Cardiac fibroblast (primary cell): ENCODE measurements at places on chromosomes 3 and 15.

DNA sequence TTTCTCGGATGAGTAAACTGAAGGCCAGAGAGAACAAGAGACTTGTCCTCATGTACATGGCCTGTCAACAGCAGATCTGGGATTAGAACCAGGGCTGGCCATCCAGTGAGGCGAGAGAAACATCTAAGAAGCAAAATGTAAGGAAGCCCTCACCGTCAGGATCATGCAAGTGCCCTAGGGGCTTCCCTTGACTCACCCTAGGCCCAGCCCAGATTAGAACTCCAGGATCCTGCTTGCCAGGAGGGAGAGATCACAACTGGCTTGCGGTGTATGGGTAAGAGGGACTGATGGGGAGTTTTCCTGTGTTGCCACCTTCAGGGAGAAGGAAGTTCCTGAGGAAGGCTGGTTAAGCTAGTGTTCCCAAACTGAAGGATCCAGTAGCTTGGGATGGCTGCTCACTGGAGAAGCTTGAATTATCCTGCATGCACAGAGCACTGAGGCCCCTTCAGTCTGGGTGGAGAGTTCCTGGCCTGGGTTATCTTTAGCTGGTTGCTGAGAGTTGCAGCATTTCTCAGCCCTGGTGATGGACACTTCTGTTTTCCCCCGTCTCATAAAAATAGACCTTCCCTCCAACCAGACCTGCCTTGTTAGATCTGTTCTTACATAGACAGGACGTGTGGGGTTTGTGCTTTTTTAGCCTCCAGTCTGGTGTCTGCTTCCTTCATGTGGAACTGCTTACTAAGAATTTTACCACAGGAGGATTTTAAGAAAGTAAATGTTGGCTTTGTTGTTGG, 28.2 kb upstream of the XIRP1 start:
- DNase-seq: no peak

- DNase-seq: no peak
Observed at GRCh38 chr3:159748425-159748824, 240.2 kb upstream of the IL12A start.

- DNase-seq: no peak
Observed at GRCh38 chr3:64463981-64464380, 223.8 kb downstream of the ADAMTS9 start.

DNA sequence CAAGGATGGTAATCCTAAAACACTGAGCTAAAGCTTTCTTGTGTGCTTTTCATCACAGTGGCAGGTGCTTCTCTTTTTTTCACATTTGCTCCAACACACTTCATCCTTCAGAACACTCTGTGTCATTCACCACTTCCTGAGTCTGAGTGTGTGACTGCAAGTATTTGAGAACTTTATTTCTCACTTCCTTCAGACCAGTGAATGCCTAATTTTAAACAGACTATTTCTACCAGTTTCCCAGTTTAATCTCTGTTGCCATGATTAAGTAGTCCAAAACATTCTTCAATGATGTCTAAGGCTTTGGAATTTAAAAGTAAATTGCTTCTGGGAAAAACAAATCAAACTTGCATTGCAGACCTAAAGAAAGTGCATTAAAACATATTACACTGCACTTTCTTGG, 541.2 kb downstream of the RBMS3 start:
- peak; percentile 33 for DNase-seq

- peak; percentile 88 for DNase-seq
Observed at GRCh38 chr3:66276705-66277274, 56.0 kb downstream of the SLC25A26 start.

DNA sequence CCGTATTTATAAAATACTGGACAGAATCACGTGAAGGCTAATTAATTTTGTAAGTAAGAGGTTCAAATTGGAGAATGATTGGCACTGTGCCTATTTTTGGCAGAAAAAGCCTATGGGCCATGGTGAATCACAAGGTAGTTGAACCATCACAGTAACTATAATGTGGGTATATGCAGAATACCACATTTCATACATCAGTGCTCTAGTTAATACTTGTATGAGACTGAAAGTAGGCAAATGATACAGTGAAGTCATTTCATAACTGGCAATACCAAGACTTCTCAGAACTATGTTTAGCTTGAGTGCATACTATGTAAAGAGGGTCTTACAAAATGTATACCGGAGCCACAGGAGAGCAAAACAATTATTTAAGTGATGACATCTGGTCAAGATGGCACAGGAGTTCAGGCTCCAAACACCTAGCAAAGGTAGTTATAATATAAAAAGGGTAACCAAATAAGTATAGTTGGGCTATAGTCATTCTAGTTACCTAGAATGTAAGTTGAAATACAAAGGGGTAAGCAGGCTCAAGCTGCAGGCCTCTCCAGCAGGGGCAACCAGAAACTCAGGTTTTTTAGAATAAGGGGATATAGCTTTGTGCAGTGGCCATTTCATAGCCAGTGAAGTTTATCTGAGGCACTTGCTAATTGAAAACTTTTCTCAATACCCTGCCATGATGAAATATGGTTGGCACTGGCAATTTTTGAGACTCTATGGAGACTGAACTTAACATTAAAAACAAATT, 19.1 kb downstream of the GPR160 start:
- no peak for DNase-seq

GRCh38 chr15:99438224-99438585, 127.6 kb upstream of the MEF2A start:
- DNase-seq: no peak

DNA sequence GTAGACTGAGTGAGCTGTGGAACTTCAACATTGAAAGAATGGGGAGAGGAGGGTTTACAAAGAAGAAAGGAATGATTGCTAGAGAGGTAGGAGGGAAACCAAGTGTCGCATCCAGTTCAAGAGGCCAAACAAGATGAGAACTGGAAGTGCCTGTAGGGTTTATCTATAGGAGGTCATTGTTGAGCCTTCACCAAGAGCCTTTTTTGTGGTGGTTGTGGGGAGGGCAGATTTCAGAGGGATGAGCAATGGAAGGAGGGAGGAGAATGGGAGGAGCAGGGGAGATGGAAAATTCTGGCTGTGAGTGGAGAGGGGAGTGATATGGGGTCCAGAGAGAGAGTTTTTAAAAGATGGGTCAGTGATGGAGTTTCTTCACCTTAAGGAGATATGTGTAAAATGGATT, 8.5 kb downstream of the PDIA5 start:
- no peak for DNase-seq

GRCh38 chr15:98980899-98981228, 26.7 kb downstream of the PGPEP1L start:
- DNase-seq: no peak

DNA sequence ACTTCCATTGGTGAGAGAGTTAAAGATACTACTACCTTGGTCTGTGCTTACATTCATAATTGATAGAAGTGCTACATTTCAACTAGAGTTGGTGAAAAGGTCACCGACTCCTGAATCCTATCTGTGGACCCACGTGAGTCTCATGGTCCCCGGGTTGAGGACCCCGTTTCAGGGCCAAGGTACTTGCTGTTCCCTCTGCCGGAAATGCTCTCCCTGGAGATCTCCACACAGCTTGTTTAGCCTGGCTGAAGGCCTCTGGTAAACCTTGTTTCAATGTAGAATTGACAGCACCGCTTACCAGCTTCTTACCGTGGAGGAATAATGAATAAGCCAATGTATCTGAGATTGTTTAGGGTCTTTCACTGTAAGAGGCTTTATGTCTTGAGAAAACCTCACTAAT, 226.0 kb upstream of the GOLGA6L4 start:
- no peak for DNase-seq

GRCh38 chr15:80450811-80451321, 46.7 kb downstream of the ARNT2 start:
- DNase-seq: no peak

GRCh38 chr3:187025656-187026316, 95.5 kb downstream of the ST6GAL1 start:
- no peak for DNase-seq

DNA sequence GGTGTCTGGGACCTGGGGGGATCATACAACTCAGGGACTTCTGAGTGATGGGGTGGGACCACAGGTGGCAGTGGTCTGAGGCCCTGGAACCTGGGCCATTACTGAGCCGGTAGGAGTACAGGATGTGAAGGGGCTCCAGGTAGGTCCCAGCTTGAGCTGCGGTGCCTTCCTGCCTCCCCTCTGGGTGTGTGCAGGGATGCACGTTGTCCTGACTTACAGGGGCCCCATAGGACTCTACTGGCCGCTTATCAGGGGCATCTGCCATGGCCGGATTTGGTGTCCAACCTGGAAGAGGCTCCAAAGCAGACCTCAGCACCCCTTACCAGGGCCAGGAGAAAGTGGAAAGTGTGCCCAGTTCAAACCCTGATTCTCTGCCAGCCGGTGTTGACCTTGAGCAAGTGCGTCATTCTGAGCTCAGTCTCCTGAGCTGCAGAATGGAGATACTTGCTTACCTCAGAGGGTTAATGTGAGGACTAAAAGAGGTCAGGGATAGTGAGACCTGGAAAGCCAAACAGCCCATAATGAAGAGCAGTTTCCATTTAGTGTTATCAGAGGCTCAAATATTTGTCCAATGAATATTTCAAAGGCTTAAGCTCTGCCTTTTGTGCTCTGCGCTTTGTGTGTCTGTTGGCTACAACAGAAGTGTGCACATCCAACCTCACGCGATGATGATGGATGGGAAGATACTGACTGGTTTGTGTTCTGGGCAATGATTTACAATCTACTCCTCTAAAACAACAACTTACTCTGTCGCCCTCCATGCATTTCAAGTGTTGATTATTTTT, 35.4 kb upstream of the ESYT3 start:
- DNase-seq: no peak
